ENCODE measurements at places on chromosomes 6 and 20.

GRCh38 chr6:121354764-121355163, 20.5 kb upstream of the TBC1D32 start:
- DNase-seq, result no peak

- no peak for DNase-seq
Measured at GRCh38 chr6:134472661-134473060, 154.7 kb upstream of the SGK1 start.

DNA sequence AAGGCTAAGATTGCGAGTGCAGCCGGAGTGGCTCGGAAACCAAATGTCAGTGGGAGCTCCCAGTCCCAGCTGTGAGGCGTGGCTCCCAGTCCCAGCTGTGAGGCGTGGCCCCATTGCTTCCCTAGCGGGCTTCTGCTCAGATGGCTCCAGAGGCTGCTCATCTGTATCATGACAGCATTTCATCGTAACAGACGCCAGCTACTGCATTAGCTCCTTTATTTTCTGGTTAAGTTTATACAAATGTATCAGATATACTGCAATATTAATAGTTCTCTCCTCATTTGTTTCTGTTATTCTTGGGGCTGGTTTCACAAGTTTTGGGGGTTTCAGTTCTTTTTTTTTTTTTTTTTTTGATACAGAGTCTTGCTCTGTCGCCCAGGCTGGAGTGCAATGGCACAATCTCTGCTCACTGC, 34.7 kb upstream of the TBXT start:
- no peak for DNase-seq

- peak; percentile 82 for DNase-seq
Measured at GRCh38 chr6:27157459-27158315, 89.8 kb upstream of the PRSS16 start.

GRCh38 chr6:14379568-14379967, 262.0 kb downstream of the CD83 start:
- no peak for DNase-seq

- DNase-seq, result peak; percentile 24
Measured at GRCh38 chr6:90459225-90459758, 127.6 kb downstream of the MAP3K7 start.

GRCh38 chr6:148516617-148517016, 174.0 kb downstream of the SASH1 start:
- no peak for DNase-seq

DNA sequence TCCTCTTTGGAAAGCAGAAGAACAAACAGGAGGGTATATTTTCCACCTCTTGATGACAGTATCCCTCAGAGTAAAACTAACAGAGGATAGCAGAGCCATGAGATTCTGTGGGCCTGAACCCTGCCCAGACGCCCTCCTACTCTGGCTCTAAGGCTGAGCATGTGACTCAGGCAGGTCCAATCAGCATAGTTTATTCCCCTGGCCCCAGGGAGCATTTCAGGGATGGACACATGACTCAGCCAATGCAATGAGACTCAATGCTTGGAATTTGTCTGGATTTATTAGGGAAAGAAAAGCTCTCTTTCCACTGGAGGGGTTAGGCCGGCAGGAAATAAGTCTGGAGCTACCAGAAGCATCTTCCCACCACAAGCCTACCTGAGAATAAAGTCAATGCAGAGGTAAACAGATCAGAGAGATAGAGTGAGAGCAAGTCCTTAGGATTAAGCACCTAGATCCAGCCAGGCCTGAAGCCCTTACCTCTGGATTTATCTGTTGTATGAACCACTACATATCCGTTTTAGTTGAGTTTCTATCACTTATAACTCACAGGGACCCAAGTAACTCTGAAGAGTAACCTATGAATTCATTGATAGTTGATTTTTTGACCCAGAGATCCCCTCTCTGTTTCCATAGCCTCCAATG, 68.2 kb upstream of the EYA2 start:
- DNase-seq, result no peak

GRCh38 chr20:12305188-12305950, 387.7 kb downstream of the BTBD3 start:
- DNase-seq, result no peak

GRCh38 chr6:133503336-133503729, 262.2 kb downstream of the EYA4 start:
- no peak for DNase-seq

DNA sequence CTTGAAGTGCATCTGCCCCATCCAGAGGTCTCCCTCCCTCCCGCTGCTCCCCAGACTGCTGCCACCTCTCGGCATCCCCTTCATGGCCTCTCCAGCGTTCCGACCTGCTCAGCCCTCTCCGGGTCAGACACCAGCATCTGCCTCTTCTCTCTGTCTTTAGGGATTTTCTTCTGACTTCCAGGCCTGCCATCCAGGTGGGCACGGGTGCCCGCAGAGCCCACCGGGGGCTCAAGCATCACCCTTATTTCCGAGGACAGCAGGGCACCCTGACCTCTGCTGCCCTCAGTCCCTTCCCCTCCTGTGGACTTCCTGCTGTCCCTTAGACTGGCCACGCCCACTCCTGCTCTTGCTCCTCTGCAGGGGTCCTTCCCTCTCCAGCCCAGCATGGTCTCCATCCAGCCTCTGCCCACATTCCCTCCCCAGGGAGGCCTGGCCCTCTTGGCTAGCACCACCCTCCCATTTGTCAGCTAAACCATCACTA, 3.3 kb downstream of the NPEPL1 start:
- DNase-seq, result no peak

Measured in KBM-7 (cell line).